Fibroblast of lung (primary cell): ENCODE measurements at places on chromosomes 7 and 10.

- DNase-seq = no peak
Measured at GRCh38 chr7:131570401-131570800, 14.0 kb upstream of the PODXL start.

DNA sequence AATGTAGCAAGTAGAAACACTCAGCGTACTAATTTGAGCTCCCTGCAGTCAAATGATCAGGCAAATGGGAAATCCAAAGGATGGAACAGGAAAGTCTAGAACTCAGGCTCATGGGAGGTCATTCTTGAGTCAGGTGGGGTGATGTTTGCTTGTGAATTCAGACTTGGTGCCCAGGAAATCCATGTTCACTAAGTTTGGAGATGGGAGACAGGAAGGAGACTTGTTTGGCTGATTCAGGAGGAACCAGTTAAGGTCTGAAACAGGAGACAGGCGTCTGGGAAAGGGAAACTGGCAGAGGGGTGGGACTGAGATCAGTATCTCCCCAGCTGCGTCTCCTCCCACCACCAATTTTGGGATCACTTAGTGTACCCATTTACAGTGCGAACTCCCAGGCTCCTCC is 38.4 kb upstream of the ZNF438 start:
- no peak for DNase-seq

GRCh38 chr7:2086229-2086628 is 146.5 kb downstream of the MAD1L1 start:
- no peak for DNase-seq

- DNase-seq = no peak
Measured at GRCh38 chr10:129253161-129253864, 213.7 kb upstream of the MGMT start.

DNA sequence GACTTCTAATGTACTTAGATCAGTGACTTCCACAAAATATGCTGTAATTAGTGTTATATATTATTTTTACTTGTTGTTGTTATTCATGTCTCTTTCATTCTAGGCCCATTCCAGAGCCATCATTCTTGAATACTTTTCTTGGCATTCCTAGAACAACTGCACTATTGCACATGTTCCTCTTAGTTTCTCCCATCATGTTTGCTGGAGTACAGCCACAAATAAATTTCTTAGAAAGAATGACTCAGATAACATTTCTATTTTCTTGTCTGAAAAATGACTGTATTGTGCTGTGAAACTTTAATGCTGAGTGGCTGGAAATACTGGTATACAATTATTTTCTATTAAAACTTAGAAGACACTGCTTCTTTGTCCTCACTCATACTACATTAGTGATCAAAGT is 651.0 kb upstream of the STEAP1 start:
- DNase-seq = no peak

GRCh38 chr7:1695800-1696454 is 25.9 kb downstream of the ELFN1 start:
- DNase-seq = no peak

DNA sequence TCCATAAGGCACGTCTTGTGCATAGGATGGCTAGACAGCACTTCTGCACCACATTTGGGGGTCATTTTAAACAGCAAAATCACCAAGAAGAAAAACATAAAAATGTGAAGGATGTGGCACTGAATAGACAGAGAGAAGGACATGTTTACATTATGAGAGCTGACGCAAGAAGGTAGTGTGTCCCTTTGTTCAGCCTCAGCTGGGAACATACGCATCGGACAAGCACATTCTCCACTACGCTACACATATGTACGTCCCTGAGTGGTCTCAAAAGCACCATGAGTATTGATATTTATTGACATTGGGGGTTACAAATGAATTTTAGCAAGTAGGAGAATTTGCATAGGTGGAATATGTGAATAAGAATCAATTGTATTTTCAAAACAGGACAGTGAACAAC is 20.2 kb downstream of the DDC start:
- no peak for DNase-seq

GRCh38 chr10:110672580-110672919 is 28.4 kb downstream of the RBM20 start:
- no peak for DNase-seq

DNA sequence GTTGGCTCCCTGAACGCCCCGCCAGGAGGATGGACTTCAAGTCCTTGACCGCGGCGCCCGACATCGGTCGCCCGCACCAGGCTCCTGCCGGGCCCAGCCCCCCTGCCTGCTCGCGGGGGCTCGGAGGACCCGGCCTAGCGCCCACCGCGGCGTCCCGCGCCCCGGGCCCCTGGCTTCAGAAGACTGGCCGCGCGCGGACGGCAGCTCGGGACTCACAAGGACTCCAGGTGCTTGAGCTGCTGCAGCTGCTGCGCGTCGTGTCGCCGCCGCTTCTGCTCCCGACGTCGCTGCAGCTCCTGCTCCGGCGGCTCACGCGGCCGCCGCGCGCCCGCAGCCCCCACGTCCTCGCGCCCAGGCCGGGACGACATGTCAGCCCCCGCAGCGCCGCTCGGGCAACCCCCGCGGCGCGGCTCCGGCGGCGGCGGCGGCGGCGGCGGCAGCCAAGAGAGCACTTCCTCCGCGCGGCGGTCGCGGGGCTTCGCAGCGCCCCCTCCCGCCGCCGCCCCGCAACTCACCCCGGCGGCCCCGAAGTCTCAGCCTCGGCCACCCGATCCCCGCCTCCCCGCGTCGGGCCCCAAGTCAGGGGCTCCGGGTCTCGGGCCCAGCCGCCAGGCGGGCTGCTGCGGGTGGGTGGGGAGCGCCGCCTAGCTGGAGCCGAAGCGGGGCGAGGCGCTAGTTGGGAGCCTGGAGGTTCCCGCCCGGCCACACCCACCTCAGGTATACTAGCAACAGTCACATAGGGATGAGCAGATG is at the start of gene RP9:
RP9 (minus strand) TSS at position 400 of the 753 bp plus-strand sequence; CDS start at position 368, 32 bp downstream.
- DNase-seq = peak; percentile 45

DNA sequence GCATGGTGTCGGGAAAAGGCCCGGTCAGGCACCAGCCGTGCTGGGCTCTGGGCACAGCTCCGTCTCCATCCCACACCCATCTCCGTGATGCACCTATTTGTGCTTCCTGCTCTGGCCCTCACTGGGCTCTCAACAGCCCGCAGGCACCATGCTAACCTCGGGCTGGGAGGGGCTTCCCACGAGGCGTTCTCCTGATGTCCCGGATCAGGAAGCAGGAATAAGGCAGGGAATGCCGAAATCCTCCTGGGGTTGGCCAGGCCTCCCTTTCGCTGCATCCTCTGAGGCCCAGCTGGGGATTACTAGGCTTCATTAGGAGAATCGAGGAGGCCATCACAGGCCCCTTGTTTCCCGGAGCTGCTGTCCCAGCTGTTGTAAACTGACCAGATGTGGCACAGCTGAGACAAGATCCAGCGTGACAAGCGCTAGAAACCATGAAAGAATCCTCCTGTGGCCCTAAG is 72.0 kb downstream of the FAM53B start:
- peak; percentile 23 for DNase-seq

- peak; percentile 60 for DNase-seq
Measured at GRCh38 chr10:3701491-3701890, 83.5 kb downstream of the KLF6 start.

DNA sequence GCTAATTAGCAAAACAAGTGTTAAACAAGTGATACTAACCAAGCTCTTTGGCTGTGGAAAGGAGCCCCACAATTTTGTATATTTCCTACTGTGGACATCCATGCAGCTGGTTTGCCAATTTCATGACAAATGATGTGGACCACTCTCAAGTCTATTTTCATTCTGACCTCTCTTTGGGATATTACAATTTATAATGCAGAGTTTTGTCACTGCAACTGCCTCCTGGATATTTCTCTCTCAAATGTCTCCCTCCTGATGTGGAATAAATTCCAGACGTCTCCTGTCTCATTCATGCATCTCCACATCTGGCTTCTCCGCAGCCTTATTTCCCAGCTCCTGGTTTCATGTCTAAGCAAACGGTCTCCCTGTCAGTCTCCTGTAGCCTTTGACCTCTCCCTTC is 80.6 kb upstream of the RHEB start:
- DNase-seq = peak; percentile 26

DNA sequence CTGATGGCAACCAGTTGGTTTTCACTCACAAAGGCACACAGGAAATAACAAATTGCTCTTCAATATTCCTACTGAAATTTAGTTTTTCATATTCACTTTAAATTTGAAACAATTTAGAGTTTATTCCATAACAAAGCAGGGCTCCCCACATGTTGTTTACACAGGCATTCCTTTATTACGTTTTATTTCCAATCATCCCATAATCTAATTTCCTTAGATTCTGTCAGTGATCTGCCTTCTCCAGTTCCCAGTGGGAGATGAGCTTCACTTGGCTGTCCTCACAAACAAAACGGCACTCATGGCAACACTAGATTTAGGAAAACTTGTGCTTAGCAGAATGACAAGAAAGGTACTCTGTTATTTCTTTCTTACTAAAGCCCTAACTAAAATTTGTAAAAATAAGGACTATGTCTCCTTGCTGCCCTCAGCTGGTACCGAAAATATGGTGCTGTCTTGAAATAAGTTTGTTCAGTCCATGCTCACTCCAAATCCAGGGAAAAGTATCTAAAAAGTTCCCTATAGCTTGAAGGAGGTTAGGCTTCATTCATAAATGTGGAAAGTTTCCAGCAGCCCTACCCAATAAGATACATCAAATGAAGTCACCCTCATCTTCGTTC is 23.0 kb downstream of the PHYH start:
- DNase-seq = peak; percentile 63

DNA sequence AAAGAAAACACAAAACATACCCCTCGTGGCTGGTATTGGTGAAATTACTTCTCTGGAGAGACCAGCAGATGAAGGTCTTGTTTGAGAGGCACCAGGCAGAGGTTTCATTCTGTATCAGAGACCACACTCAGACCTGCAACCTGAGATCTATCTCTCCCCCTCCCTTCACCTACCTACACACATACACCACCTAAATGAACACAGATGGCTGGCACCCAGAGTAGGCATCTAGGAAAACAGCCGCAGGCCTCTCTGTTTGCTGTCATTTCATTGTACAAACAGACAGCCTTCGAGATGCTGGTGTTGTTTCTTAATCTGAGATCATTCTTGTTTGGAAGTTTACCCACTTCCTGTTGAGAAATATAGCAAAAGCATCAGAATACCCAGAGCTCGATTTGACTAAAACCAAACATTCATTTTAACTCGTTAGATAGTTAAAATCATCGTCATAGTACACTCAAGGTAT is 173.9 kb upstream of the SLC25A13 start:
- DNase-seq = no peak

- DNase-seq = peak; percentile 97
Measured at GRCh38 chr7:1520539-1521234, 9.8 kb upstream of the MAFK start.

DNA sequence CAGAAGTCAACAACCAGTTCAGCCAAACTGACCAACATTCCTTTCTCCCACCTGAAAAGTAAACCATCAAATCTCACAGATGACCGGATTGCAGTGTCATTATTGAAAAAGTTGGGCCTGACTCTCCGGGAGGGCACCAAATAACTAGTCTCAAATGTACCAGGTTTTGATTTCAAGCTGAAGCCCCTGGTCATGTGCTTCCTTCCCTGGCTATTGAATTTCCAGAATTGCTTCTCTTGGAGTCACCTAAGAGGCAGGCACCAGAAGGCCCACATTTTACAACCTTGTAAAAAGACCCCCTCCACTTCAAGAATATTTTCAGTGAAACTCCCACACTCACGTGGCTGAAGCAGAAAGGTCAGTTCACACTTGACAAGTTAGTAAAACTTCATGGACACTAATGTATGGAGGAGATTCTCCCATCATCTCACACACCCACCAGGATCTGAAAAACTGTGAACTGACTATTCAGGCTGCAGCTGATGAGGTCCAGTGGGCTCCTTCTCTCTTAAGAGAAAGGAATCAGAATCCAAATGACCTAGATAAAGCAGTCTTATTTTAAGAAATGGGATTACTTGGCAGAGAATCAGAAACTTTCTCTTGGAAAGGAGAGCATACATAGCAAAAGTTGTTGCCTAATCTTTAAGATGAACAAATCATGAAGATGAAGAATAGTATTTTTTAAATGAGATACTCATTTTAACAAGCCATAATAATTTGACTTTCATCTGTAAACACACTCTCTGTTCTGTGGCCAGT is 53.6 kb downstream of the DLD start:
- no peak for DNase-seq

DNA sequence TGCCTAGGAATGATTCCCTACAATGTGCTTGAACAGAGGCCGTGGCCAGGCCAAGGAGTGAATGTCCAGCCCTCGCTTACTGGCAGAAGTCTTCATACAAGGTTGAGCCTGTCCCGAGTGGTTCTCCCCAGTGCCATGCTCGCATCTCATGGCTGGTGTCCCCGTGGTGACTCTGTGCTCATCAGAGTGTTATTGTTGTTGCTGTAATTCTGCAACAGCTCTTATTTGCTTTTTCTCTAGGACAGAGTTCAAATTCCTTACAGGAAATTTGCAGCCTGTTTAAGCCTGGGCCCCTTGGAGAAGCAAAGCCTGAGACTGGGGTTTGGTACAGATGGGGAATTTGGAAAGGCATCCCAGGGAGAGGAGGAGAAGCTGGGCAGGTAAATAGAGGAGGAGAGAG is 157.7 kb upstream of the PRR15 start:
- DNase-seq = no peak

GRCh38 chr7:96701258-96701657 is 8.4 kb downstream of the SEM1 start:
- no peak for DNase-seq

DNA sequence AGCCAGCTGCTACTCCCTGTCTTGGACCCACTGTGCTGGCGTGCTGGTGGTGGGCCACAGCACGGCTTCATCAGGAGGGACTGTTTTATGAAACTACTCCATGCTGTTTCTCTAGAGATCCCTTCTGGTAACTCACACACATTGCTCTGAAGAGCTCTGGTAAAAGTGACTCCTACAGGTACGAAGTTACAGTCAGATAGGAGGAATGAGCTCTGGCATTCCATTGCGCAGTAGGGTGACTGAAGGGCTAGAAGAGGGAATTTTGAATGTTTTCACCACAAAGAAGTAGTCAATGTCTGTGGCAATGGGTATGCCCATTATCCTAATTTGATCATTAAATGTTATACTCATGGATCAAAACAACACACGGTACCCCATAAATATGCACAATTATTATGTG is 609 bp downstream of the MAT1A start:
- DNase-seq = no peak

DNA sequence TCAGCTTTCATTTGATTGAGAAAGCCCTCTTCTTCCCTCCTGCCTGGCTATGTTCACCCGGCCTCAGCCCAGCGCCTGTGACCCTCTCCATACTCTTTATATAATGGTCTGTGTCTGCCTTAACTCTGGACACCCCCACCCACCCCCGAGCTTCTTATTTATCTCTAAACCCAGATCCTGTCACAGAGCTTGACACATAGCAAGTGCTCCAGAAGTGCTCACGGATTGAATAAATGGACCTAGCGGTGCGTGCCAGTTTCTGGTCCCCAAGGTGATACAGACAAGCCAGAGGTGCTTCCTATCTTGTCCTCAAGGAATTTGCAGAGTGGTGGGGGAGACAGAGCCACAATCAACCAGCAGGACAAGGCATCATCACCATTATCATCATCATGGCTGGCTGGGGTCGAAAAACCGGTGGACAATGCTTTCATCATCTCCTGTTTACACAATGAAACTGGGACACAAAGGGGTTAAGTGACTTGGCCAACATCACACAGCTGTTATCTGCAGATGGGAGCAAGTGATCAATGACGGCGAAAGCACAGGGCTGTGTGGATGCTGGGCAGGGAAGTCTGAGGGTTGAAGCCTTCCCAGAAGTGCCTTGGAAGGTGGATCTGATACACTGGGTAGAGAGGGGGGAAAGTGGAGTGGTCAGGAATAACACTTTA is 2.2 kb upstream of the LOXL4 start:
- DNase-seq = peak; percentile 25

- peak; percentile 84 for DNase-seq
Measured at GRCh38 chr10:21406595-21407193, 118.8 kb downstream of the SKIDA1 start.
